NCI-H1436 treated with DMSO at 0.1 percent for 48 hours (cell line): ENCODE measurements at places on chromosomes 3 and 15.

DNA sequence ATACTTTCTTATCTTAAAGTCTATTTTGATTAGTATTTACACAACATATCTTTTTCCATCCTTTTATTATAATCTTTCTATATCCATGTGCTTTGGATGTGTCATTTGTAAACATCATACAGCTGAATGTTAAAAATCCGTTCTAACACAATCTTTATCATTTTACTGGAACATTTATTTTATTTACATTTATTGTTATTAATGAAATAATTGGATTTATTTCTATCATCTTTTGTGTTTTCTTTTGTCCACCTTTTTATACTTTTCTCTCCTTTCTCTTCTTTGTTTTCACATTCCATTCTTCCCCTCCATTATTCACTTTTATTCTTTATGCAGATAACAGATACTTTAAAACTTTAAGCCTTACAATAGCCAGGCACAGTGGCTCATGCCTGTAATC lies 34.7 kb upstream of the CTDSPL start:
- DNase-seq, result no peak

GRCh38 chr3:59788133-59788532 lies 738.3 kb upstream of the CFAP20DC start:
- no peak for DNase-seq

- DNase-seq, result no peak
These were observed 43.7 kb downstream of the SRPRB start for GRCh38 chr3:133849346-133849745.

DNA sequence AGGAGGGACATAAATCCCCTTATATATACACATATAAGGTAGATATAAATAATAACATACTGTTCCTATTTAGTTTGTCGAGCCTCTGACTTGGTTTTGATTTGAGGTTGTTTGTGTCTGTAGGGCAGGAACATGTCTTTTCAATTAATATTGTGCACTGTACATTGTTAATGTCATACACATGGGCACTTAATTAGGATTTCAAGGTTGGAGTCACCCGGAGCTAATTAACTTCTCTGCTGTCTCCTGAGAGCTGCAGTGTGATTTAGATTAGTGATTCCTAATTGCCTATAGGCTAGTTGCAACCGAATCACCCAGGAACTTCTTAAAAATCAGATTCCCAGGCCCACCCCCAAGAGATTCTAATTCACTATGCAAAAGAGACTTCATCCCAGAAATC lies 50.4 kb upstream of the FILIP1L start:
- no peak for DNase-seq

GRCh38 chr3:41519746-41520145 lies 320.4 kb downstream of the CTNNB1 start:
- no peak for DNase-seq

- DNase-seq, result no peak
These were observed 368.0 kb downstream of the MFSD1 start for GRCh38 chr3:159169828-159170227.

- no peak for DNase-seq
These were observed 375.1 kb downstream of the SHQ1 start for GRCh38 chr3:72473156-72473555.

DNA sequence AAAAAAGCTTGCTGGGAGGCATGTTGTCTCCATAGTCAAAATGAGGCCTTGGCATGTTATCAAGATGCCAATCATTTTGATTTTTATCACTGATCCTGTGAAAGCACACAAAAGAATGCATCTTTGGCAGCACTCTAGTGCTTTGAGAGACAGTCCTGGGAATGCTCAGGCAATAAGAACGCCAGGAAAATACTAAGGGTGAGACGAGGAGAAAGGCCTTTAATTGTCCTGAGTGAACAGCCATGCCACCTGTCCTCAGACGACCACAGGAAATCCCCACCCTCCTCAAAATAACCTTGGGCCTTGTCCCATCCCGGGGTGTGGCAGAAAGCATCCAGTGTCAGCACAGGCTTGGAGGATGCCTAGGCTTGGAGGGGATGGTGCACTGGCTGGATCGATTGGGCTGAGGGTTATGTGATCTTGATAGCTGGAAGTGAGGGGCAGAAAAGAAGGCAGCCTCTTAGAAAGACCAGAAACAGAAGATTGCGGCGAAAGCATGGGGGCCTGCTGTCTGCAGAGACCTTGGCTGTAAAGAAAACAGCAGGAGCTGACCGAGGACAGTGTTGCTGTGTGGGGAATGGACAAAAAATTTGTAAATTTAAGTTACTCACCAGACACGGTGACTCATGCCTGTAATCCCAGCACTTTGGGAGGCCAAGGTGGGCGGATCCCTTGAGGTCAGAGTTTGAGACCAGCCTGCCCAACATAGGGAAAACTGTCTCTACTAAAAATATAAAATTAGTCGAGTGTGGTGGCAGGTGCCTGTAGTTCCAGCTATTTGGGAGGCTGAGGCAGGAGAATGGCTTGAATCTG lies 7.3 kb downstream of the TMEM158 start:
- no peak for DNase-seq

DNA sequence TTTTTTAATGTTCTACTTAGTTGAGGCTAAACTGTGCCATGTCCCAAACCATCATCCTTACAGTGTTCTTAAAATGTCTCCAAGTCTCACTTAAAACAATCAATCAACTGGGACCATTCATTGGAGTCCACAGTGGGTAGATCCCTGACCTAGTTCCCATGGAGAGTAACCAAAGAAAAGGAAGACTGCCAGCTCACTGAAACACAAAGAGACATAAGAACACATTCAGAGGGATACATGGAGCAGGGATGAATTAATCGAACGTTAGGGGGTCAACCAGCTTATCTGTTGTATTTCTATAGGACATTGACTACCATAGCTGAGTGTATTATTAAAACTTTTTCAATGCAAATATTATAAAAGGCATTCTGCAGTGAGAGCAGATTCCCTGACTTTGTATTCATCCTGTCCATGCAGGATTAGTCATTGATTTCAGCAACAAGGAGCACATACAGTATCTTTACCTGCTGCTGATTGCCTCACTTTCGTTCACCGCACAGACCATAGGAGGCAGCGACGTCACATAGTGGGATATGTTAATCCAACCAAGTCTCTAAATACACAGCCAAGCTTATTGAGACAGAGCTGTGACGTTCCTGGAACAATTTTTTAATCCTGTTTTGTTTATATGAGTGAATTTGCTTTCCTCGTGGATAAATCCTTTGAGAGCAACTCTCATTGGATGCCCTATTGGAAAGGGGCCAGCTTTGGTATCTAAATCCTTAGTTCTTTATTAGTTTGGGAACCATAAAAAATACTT lies 364.9 kb upstream of the RBMS3 start:
- DNase-seq, result no peak

DNA sequence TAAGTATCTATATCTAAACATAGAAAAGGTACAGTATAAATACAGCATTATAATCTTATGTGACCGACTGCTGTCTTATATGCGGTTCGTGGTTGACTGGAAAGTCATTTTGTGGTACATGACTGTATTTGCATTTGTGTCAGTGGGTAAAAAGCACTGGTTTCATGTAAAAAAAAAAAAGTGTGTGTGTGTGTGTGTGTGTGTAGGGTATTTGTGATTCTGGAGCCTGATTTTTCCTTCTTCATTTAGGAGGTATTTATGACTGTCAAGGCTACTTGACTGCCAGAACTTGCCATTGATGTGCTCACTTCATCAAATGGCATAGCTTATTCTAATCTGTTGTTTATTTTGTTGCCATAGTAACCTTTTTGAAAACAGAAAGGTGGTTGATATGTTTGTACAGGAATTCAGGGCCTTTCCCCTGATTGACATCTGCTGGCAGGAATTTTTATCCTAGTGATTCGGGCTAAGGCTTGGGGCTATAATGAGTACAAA lies 63.2 kb downstream of the AKAP13 start:
- no peak for DNase-seq

- DNase-seq, result no peak
These were observed 69.1 kb downstream of the FAM174B start for GRCh38 chr15:92586383-92586942.

GRCh38 chr3:161171113-161171512 lies 50.0 kb upstream of the NMD3 start:
- DNase-seq, result no peak

DNA sequence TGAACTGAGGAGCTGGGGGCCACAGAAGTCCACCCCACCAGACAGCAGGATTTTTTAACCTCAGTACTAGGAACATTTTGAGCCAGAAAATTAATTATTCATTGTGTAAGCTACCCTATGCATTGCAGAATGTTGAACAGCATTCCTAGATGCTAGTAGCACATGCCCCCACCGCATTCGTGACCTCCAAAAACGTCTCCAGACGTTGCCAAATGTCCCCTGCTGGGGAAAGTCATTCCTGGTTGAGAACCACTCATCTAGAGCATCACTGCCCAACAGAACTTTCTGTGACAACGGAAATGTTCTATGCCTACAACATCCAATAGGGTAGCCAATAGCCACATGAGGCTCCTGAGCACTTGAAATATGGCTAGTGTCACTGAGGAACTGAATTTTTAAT lies 333.5 kb downstream of the FOXP1 start:
- no peak for DNase-seq

- DNase-seq, result no peak
These were observed 84.1 kb downstream of the WNT7A start for GRCh38 chr3:13795816-13796215.

GRCh38 chr15:73286311-73286710 lies 82.4 kb downstream of the HCN4 start:
- DNase-seq, result no peak

GRCh38 chr15:71807125-71807629 lies 3.2 kb upstream of the NR2E3 start:
- no peak for DNase-seq

DNA sequence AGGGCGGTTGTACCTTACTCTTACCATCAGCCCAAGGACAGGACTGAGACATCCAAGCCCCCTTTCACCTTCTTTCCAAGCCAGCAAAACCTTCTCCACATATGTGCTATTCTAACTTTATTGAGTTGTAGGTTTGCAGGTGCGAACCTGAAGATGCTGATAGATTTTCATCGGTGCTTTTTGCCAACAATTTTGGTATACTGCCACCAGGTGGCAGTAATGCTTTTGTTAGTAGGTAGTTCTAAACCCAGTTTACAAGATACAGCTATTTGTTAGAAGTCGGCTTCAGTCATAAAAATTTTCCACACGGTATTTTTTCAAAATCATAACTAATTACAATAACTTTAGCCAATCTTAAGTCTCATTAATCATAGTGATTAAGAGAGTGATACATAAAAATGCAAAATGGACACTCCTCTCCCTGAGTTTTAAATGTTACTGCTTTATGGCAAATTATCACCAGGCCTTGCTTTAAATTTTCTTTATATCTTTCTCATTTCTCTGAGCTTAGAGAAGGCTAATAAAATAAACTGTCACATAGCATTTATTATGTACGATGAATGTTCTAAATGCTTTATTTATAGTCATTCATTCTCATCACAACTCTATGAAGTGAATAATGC lies 636 bp downstream of the TBC1D21 start:
- DNase-seq, result peak; percentile 32

GRCh38 chr15:95018888-95019545 lies 787.7 kb downstream of the MCTP2 start:
- no peak for DNase-seq

GRCh38 chr3:124075753-124076152 lies 83.8 kb upstream of the ROPN1 start:
- no peak for DNase-seq

GRCh38 chr3:13370055-13370454 lies 50.1 kb downstream of the NUP210 start:
- DNase-seq, result no peak

DNA sequence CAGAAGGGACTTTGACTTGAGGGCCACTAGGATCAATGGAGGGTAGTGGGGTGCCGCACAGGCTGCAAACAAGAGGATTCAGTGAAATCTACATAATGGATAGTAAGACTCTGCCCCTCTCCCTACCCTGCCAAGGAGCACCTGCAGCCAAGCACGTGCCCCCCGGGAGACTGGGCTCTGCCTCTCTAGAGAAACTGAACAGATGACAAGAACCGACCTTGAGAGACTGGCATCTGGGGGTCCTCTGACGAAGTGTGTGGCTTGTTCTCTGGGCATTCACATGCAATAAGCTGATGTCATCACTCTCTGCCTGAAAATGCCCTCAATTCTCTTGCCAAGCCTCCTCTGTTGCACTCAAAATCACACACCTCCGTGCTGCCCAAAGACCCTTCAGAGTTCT lies 132.3 kb downstream of the FAM43A start:
- no peak for DNase-seq

DNA sequence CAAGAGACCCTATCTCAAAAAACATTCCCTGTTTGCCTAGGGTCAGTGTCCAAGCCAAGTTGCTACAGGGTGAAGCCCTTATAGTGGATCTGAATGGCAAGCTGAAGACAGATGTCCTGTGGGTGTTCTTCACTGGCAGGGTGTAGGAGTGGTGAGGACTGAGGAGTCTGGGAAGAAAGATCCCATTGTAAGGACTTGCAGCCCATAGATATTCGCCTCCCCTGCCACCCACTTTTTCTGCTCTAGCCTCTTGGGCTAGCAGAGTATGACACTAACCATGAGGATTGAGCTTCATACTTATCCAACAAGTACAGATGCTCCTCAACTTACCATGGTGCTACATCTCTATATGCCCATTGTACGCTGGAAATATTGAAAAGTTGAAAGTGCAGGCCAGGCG lies 13.2 kb downstream of the CYP19A1 start:
- no peak for DNase-seq

GRCh38 chr3:139202226-139202958 lies 141.4 kb upstream of the MRPS22 start:
- no peak for DNase-seq

DNA sequence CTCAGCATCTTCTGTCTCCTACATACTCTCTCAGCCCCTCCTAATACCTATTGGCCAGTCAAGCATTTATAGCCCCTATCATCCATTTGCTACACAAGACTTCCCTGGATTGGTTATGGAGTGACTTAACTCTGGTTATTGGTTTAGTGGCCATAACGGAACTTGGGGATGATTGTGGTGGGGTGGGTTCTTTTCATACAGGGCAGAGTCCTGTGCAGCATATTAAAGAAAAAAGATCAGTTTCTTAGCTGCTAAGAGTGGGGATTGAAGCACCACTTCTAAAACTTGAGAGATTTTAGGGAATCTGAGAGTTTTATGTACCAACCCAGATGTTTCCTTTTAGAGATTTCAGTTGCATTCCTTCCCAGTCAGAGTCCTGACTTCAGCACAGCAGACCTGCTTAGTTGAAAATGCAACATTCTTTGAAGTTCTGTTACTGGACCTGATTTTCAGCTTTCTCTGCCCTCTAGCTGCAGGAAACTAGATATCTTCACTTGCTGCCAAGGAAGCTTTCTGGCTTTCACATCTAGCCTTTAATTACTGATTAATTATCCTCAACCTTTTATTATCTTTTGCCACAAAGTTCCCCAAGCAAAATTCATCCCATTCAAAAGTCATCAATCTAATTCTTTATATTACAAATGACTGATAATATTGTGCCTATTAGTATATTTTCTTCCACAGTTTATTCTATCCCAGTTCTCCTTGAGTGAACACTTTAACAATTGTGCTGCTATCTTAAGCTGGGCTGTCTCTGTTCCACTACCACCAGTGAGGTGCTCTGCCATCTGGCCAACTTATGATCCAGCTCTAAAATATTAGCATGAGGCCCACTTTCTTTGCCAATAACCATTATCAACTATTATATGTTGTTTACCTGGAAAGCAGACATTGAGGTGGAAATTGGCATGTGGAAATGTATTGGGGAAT lies 906.0 kb upstream of the ALCAM start:
- no peak for DNase-seq

- no peak for DNase-seq
These were observed 570.2 kb upstream of the ALCAM start for GRCh38 chr3:104796556-104796955.
